Cortex of kidney (tissue), 1 donor: ENCODE measurements at places on chromosomes 12 and 14.

DNA sequence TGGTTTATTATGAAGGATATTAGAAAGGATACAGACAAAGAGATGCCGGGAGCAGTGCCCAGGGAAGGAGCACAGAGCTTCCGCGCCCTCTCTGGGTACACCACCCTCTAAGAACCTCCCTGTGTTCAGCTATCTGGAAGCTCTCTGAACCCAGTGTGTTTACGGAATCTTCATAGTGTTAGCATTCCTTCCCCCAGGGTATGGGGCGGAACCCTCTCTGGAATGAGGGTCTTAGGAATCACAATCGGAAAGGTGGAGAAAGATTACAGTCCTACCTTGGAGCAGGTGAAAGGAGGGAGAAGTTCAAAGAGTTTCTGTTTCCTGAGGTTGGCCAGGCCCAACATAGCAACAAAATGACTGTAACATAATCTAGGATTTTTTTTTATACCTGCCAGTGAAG, 6.8 kb upstream of the NUDT4 start:
- no peak for DNase-seq

GRCh38 chr12:30785630-30786029, 30.9 kb upstream of the CAPRIN2 start:
- no peak for DNase-seq

DNA sequence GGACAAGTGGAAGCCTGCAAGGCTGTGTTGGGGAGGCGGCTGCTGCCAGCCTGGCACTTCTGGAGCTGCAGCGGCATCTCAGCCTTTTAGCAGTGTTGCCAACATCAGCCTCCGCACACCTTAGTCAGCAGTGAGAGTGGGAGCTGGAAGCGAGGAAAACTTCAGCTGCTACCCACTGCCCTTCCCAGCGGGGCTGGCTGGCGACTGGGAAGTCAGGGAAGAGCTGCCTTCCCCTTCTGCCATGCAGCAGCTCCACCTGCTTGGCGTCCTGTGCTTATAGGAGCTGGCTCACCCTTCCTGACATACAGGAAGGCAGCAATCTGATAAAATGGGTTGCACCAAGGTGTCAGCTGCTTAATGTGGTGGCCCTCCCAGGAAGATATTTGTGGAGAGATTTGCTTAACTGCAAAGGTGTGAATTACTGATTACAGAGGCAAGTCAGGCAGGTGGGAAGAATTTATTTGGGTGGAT, 15.4 kb upstream of the PLEKHG3 start:
- DNase-seq, result no peak

GRCh38 chr14:93956514-93957332, 19.6 kb downstream of the ASB2 start:
- DNase-seq, result no peak

DNA sequence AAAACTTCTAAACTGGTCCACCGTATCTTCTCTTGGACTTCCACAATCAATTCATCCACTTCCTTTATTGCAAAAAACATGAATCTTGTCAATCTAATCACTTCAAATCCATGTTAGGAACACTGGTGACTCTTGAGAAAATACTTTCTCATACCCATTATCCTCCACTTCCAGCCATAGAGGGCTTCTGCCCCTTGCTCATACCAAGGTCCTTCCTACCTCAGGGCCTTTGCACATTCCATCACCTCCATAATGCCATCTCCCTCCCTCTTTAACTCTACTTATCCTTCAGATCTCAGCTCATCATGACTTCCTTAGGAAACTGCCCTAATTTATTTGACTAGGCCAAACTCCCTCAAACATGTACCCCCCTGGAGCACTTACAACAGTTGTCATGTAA, 16.6 kb downstream of the STXBP6 start:
- no peak for DNase-seq

DNA sequence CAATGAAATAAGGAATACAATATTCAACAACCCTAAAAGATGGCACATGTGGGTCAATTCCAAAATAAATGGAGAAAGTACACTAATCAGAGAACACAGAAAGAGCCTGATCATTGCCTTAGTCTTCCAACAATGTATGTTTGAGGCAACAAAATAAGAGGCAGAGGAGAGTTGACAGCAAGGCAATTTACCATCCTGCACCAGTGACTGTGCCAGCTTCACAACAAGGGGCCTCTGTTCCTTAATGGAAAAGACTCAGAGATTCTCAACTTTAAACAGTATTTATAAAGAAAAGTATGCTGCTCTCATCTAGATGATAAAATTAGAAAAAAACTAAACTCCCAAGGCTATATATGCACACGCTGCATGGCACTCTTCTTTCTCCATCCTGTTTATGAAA, 25.9 kb downstream of the EPS8 start:
- no peak for DNase-seq
